ENCODE measurements at places on chromosomes 11 and 22. TPM values are rescaled to one million over a fixed set of nuclear protein-coding genes. Genes with fewer than 3 reads are reported as not detected.

NFAM1 gene
- polyA plus RNA-seq: not detected

C11orf86 gene
- not detected for polyA plus RNA-seq

GPR83 gene
- not detected for polyA plus RNA-seq

GNG3 gene
- 0.27 TPM for polyA plus RNA-seq

TRIM6 gene
- polyA plus RNA-seq: not detected

NRXN2 gene
- polyA plus RNA-seq: not detected

KRTAP5-8 gene
- not detected for polyA plus RNA-seq

FOLR2 gene
- polyA plus RNA-seq: not detected

SEPTIN3 gene
- polyA plus RNA-seq: not detected

UPK3A gene
- polyA plus RNA-seq: not detected

TPST2 gene
- 87.9 TPM for polyA plus RNA-seq

C11orf42 gene
- not detected for polyA plus RNA-seq

CYB5R2 gene
- 0.02 TPM for polyA plus RNA-seq

OR52I2 gene
- polyA plus RNA-seq: not detected

GRCh38 chr22:20024225-20024624 lies 3.3 kb downstream of the TANGO2 start:
- no peak overlapping the region for H3K4me3 ChIP-seq
- no peak overlapping the region for H3K27ac ChIP-seq
- no peaks in the 10 kb centered on the region for H3K36me3 ChIP-seq
- H3K4me1 ChIP-seq: peaks cover 69% of the 10 kb centered on the region
- H3K27me3 ChIP-seq: no peaks in the 10 kb centered on the region
- no peak for DNase-seq

GRCh38 chr11:3723014-3723708 lies 52.0 kb upstream of the CHRNA10 start:
- peaks cover 9% of the 10 kb centered on the region for H3K36me3 ChIP-seq
- no peaks in the 10 kb centered on the region for H3K4me1 ChIP-seq
- DNase-seq: no peak

DNA sequence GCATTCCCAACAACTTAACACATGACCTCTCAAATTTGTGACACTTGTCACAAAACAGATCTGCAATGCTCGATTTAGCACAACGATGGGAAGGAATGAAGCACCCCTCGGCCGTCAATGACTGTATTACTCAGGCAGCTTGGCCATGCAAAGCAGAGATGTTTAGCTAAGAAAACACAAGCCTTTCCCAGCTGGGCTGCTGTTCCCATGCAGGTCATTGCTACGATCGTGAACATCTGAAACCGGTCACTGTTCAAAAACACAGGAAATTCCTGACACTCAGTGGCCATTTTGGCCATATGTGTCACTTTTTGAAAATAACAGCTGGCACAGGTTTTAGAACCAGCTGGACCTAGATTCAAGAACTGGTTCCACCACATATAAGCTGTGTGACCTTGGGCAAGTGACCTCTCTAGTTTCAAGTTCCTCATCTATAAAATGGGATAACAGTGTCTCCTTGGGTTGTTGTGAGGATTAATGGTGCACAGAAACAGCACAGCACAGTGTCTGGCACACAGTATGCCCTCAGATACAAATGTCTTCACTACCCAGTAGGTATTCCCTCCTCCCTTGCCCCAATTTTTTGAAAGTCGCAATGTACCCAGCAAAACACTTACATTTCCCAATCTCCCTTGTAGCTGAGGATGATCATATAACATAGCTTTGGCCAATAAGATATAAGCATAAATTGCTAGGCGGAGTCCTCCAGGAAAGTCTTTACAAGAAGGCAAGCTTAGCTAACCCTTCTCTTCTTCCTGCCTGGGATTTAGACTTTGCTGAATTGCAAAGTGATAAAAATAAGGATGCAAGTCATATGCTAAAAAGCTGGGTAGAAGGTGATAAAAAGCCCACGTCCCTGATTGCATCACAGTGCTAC lies 93.1 kb downstream of the C11orf58 start:
- no peaks in the 10 kb centered on the region for H3K36me3 ChIP-seq
- H3K27me3 ChIP-seq: no peaks in the 10 kb centered on the region
- no peak overlapping the region for H3K27ac ChIP-seq
- no peaks in the 10 kb centered on the region for H3K4me1 ChIP-seq
- DNase-seq: no peak
- H3K4me3 ChIP-seq: no peak overlapping the region

DNA sequence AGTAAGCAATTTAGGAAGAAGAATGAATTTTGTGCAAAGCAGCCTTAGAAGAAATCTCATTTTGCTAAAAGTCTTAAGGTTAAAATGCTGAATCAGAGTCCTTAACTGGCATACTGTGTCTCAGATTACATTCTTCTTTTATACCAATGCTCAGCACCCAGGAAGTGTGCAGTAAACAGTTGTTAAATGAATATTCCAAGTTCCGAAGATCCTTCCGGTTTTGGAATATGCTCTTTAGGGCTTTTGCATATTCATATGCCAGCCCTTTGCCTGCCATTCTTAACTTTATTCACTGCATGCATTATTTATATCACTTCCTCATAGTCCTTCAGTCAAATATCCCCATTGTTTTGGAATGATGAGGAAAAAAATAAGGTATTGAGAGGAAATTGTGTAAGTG lies 242.0 kb downstream of the DDX10 start:
- no peak overlapping the region for H3K4me3 ChIP-seq
- DNase-seq: no peak
- no peak overlapping the region for H3K27ac ChIP-seq
- no peaks in the 10 kb centered on the region for H3K27me3 ChIP-seq

DNA sequence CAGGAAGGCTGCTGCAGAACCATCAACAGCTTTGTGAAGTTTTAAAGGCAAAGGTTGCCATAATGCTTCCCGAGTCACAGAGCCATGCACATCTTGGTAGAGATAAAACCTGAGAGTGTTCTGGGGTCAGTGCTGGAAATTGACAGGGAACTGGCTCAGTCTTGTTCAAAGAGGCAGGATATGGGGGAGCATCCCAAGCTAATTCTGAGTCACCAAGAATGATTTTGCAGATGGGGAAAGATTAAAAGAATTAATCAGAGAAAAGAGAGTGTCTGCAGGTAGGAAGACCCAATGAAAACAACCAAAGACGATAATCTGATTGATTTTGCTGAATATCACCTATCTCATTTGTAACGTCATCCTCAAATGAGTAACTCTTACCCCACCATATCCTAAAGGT lies 99.9 kb upstream of the CD44 start:
- H3K4me1 ChIP-seq: peaks cover 60% of the 10 kb centered on the region
- H3K27me3 ChIP-seq: no peaks in the 10 kb centered on the region
- no peak overlapping the region for H3K27ac ChIP-seq
- H3K4me3 ChIP-seq: no peak overlapping the region

DNA sequence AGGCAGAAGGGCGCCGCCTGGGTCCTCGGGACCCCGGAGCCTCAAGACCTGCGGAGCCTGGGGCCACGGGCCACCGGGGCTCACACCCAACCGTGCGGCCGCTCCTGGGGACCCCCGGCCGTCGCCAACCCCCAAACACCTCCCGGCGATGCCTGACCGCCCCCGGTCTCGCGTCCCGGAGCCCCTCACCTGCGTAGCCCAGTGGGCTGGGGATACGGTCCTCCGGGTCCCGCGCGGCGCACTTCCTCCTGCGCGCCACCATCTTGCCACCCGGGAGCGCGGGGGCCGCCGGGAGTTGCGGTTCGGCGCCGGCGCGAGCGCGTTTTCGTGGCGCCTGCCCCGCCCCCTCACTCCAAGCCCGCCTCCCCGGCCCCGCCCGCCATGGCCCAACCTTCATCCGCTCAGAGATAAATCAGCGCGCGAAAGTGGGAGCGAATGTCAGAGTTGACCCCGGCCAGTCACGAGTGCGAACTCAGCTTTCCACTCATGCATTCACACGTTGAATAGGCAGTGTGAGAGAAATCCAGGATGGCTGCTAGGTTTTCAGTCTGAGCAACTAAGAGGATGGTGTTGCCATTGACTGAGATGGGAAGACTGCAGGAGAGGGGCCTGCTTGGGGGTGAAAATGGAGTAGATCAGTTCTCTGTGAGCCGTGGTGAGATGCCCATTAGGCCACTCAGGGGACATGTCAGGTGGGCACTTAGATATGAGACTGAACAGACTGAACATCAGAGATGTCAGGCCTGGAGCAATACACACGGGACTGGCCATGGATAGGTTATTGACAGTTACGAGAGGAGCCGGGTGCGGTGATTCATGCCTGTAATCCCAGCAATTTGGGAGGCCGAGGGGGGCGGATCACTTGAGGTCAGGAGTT lies at the start of gene RRP7A:
Gene RRP7A, minus strand, starts transcription at position 272 of the 877 bp plus-strand sequence. Its CDS starts 10 bp downstream, at position 262.
- DNase-seq: peak; percentile 84
- peak within 1 kb of the TSS; percentile 97 for H3K27ac ChIP-seq
- H3K4me3 ChIP-seq: peak within 1 kb of the TSS; percentile 98
- no peaks in the 10 kb centered on the region for H3K27me3 ChIP-seq
- H3K36me3 ChIP-seq: no peaks in the 10 kb centered on the region
- peaks cover 11% of the 10 kb centered on the region for H3K4me1 ChIP-seq

GRCh38 chr11:122207505-122207904 lies 91.5 kb upstream of the BLID start:
- no peaks in the 10 kb centered on the region for H3K4me1 ChIP-seq
- H3K27ac ChIP-seq: no peak overlapping the region
- DNase-seq: no peak
- no peak overlapping the region for H3K4me3 ChIP-seq
- H3K36me3 ChIP-seq: no peaks in the 10 kb centered on the region

GRCh38 chr22:36999463-36999862 lies 19.8 kb downstream of the TST start:
- H3K27me3 ChIP-seq: peaks cover 12% of the 10 kb centered on the region
- H3K36me3 ChIP-seq: no peaks in the 10 kb centered on the region
- no peak overlapping the region for H3K4me3 ChIP-seq

DNA sequence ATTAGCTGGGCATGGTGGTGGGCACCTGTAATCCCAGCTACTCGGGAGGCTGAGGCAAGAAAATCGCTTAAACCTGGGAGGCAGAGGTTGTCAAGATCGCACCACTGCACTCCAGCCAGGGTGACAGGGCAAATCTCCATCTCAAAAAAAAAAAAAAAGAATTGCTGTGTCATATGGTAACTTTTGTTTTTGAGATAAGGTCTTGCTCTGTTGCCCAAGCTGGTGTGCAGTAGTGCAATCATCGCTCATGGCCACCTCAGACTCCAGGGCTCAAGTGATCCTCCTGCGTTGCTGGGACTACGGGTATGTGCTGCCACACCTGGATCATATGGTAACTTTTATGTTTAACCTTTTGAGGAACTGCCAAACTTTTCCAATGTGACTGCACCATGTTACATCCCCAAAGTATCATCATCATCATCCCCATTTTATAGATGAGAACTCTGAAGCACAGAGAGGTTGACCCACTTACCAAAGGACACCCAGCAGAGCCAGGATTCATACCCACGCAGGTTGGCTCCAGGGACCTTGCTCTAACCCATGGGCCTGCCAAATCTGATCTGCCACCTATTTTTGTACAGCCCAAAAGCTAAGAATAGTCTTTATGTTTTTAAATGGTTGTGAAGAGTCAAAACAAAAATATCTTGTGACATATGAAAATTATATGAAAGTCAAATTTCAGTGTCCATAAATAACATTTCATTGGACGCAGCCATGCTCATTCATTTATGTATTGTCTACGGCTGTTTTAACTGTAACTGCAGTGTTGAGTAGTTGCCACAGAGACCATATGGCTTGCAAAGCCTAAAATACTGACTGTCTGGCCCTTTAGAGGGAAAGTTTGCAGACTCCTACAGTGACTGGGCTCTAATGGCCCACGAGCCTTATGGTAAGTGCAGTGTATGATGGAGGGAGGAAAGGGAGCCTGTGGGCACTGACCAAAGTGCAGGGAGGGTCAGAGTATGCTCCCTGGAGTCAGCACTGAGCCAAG lies 45.3 kb downstream of the GDPD5 start:
- no peak overlapping the region for H3K4me3 ChIP-seq
- H3K27me3 ChIP-seq: no peaks in the 10 kb centered on the region
- DNase-seq: no peak

- H3K4me1 ChIP-seq: peaks cover 95% of the 10 kb centered on the region
- no peaks in the 10 kb centered on the region for H3K36me3 ChIP-seq
- H3K4me3 ChIP-seq: peak overlapping the region; percentile 67
- H3K27me3 ChIP-seq: no peaks in the 10 kb centered on the region
- H3K27ac ChIP-seq: peak overlapping the region; percentile 92
Measured at GRCh38 chr11:66116576-66117361, 46.7 kb downstream of the PACS1 start.

DNA sequence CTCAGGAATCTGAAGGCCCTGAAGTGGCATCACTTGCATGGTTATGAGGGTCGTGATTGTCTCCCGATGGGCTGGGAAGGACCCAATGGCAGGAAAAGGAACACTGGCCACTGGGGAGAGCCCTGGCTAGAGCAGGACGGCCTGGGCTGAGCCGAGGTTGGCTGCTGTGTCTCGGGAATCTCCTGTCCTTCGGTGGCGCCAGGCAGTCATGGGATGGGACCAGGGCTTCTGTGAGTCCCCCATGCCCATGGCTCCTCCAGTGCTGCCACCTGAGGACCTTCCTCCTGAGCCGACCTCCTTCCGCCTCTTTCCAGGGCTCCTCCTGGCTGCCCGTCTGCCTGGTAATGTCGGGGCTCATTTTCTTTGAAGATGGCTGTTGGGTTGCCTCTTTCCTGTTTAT lies 1394.0 kb downstream of the BRD1 start:
- DNase-seq: no peak
- H3K27me3 ChIP-seq: no peaks in the 10 kb centered on the region
- no peak overlapping the region for H3K4me3 ChIP-seq
- no peaks in the 10 kb centered on the region for H3K4me1 ChIP-seq
- no peak overlapping the region for H3K27ac ChIP-seq

DNA sequence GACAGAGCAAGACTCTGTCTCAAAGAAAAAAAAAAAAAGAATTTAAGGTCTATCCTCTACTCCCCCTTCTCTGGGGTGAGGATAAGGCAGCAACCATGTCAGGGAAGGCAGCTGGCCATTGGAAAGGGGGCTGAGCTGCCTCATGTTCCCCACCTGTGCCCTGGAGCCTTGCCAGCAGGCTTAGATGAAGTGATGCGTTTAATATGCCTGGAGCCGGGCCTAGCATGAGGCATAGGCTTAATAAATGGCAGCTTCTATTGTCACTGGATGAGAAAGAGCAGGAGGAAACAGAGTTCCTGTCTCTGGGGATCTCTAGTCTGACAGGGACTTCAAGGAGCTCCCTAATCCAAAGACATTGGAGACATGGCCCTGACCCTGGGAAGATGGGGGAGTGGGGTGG lies 3.2 kb upstream of the KCNE3 start:
- H3K36me3 ChIP-seq: no peaks in the 10 kb centered on the region
- H3K27me3 ChIP-seq: peaks cover 23% of the 10 kb centered on the region
- DNase-seq: no peak
- H3K4me1 ChIP-seq: peaks cover 13% of the 10 kb centered on the region

GRCh38 chr11:42253156-42253555 lies 793.7 kb upstream of the LRRC4C start:
- H3K36me3 ChIP-seq: no peaks in the 10 kb centered on the region
- no peak overlapping the region for H3K4me3 ChIP-seq
- H3K27ac ChIP-seq: no peak overlapping the region
- no peaks in the 10 kb centered on the region for H3K4me1 ChIP-seq
- no peak for DNase-seq

DNA sequence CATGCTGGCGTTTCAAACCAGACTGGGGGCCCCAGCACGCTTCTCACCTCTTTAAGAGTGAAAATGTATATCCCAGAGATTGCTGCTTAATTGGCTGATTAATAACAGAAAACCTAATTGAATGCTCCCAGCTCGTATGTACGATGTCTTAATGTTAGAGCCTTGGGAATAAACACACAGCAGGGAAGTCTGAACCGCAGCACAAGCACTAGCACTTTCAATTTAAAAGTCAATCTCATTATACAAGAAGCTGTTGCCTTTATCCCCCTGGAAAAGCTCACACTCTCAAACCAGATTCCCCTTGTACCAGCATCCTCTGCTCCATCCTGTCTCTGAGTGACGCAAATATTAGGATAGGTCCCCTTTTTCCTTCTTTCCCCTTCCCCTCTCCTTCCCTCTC lies 449.1 kb downstream of the MN1 start:
- no peak overlapping the region for H3K4me3 ChIP-seq
- H3K36me3 ChIP-seq: no peaks in the 10 kb centered on the region
- H3K27me3 ChIP-seq: peaks cover 26% of the 10 kb centered on the region
- H3K4me1 ChIP-seq: no peaks in the 10 kb centered on the region
- no peak for DNase-seq
